ENCODE measurements at places on chromosomes 16 and 17. TPM values are rescaled to one million over a fixed set of nuclear protein-coding genes. Genes with fewer than 3 reads are reported as not detected.

GRCh38 chr17:10198509-10199249 lies at the start of gene GAS7:
Gene GAS7, minus strand, starts transcription at chr17:10198606.
- peak; percentile 73 for DNase-seq

DNA sequence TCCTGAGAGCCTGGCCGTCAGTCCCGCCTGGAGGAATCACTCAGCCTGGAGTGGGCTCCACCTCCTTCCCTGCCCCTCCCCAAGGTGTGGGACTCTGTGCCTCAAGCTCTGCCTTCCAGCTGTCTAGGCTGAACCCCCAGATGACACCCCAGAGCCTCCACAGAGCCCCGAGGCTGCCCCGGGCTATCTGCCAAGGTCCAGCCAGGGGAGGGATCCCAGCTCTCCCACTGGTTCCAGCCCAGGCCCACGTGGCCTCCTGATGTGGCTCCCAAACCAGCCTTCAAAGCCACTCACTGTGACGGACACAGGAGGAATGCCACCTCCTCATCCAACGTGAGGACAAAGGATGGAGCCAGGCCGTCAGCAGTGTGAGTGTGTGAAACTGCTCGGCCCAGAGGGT lies 45.6 kb upstream of the ENPP7 start:
- no peak for DNase-seq

The HCRT gene
- not detected for polyA plus RNA-seq

DNA sequence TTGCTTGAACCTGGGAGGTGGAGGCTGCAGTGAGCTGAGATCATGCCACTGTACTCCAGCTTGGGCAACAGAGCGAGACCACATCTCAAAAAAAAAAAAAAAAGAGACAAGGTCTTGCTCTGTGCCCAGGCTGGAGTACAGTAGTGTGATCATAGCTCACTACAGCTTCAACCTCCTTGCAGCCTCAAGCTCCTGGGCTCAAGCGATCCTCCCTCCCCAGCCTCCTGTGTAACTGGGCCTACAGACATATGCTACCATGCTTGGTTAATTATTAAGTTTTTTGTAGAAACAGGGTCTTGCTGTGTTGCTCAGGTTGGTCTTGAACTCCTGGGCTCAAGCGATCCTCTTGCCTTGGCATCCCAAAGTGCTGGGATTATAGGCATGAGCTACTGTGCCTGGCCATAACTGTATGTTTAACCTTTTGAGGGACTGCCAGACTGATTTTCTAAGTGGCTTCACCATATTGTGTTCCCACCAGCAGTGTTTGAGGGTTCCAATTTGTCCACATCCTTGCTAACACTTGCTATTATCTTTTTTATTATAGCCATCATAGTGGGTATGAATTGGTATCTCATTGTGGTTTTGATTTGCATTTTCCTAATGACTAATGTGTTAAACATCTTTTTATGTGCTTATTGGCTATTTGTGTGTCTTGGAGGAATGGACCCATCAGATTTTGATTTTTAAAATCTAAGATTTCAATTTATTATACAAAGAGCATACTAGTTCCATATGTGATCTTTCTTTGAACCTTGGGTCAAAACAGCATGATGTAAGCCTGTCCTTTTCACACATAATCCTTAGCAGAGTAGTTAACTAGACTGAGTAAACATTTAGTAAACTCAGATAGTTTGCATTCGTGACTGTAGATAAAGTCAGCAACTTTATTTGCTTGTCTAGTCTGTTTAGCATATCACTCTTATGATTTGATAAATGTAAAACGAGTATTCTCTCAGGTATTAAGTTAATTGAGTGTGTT lies 38.1 kb upstream of the KPNB1 start:
- DNase-seq, result no peak

The ARL5C gene
- 0.22 TPM for polyA plus RNA-seq

DNA sequence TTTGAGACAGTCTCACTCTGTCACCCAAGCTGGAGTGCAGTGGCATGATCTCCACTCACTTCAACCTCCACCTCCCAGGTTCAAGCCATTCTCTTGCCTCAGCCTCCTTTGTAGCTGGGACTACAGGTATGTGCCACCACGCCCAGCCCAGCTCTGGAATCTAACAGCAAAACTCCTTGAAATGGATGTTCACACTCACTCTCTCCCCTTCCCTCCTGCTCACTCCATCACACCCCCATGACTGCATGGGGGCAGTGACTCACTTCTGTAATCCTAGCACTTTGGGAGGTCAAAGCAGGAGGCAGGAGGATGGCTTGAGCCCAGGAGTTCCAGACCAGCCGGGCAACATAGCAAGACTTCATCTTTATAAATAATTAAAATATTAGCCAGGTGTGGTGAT lies 11.1 kb upstream of the TFAP4 start:
- DNase-seq, result no peak

GRCh38 chr16:89334050-89334449 lies 116.5 kb downstream of the ZNF778 start:
- no peak for DNase-seq

Data from left kidney (tissue), 8 donors.